ENCODE measurements at places on chromosomes 16 and 17.

DNA sequence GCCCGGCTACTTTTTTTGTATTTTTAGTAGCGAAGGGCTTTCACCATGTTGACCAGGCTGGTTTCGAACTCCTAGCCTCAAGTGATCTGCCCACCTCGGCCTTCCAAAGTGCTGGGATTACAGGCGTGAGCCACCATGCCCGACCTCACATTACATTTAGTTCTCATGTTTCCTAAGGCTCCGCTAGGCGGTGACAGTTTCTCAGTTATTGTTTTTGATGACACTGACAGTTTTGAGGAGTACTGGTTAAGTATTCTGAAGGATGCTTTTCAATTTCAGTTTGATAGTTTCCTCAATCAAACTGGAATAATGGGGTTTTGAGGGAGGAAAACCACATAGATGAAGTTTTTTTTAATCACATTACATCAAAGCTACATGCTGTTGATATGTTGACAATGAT, 1028.5 kb downstream of the CDH8 start:
- H3K4me1 ChIP-seq = no peaks in the 10 kb centered on the region
- no peaks in the 10 kb centered on the region for H3K36me3 ChIP-seq
- no peak overlapping the region for H3K4me3 ChIP-seq
- H3K27ac ChIP-seq = no peak overlapping the region
- no peaks in the 10 kb centered on the region for H3K27me3 ChIP-seq

- H3K4me3 ChIP-seq = no peak overlapping the region
- DNase-seq = no peak
- H3K36me3 ChIP-seq = no peaks in the 10 kb centered on the region
These were observed 14.3 kb upstream of the GINS3 start for GRCh38 chr16:58377932-58378331.

- H3K36me3 ChIP-seq = peaks cover 42% of the 10 kb centered on the region
- no peak for DNase-seq
- H3K4me1 ChIP-seq = no peaks in the 10 kb centered on the region
- no peak overlapping the region for H3K27ac ChIP-seq
These were observed 11.8 kb downstream of the MAP2K3 start for GRCh38 chr17:21296097-21297025.

- no peaks in the 10 kb centered on the region for H3K36me3 ChIP-seq
- H3K27me3 ChIP-seq = no peaks in the 10 kb centered on the region
- H3K4me3 ChIP-seq = no peak overlapping the region
- no peaks in the 10 kb centered on the region for H3K4me1 ChIP-seq
These were observed 301.9 kb upstream of the TBX2 start for GRCh38 chr17:61097781-61098180.

- no peaks in the 10 kb centered on the region for H3K27me3 ChIP-seq
- no peaks in the 10 kb centered on the region for H3K36me3 ChIP-seq
- H3K4me3 ChIP-seq = no peak overlapping the region
These were observed 80.5 kb downstream of the SMG6 start for GRCh38 chr17:2222901-2223616.

GRCh38 chr17:61331886-61332285, 67.8 kb upstream of the TBX2 start:
- no peaks in the 10 kb centered on the region for H3K36me3 ChIP-seq
- H3K27ac ChIP-seq = no peak overlapping the region
- no peaks in the 10 kb centered on the region for H3K27me3 ChIP-seq
- no peak overlapping the region for H3K4me3 ChIP-seq

GRCh38 chr17:55344514-55344997, 77.1 kb downstream of the MMD start:
- peaks cover 9% of the 10 kb centered on the region for H3K36me3 ChIP-seq
- H3K4me1 ChIP-seq = no peaks in the 10 kb centered on the region
- H3K27ac ChIP-seq = no peak overlapping the region
- DNase-seq = no peak

GRCh38 chr16:88284626-88285513, 97.9 kb upstream of the ZNF469 start:
- H3K27me3 ChIP-seq = no peaks in the 10 kb centered on the region
- DNase-seq = no peak
- peaks cover 13% of the 10 kb centered on the region for H3K36me3 ChIP-seq
- no peak overlapping the region for H3K4me3 ChIP-seq
- no peak overlapping the region for H3K27ac ChIP-seq
